ENCODE measurements at places on chromosomes 1 and 21.

DNA sequence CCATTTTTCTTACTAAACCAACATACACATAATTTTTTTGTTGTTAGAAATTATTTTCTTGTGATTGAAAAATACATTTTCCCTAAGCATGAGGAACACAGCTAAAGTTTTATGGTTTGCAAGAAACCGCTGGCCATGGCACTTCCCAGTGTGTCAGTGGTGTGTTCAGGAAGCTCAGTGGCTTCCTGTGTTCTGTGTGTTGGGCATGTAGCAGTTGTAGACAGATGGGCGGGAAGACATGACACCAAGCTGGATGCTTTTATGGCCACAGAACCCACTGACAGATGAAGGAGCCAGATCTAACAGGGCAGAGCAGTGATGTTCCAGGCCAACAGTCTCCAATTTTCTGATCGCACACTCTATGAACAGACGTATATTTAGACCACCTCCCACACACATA lies 119.8 kb downstream of the GALNT2 start:
- no peak for DNase-seq

GRCh38 chr1:180908074-180908765 lies 4.5 kb upstream of the KIAA1614 start:
- no peak for DNase-seq

- DNase-seq = no peak
Observed at GRCh38 chr21:33244082-33244778, 14.5 kb downstream of the IFNAR2 start.

- peak; percentile 41 for DNase-seq
Observed at GRCh38 chr1:151060007-151060656, at the start of gene MLLT11. MLLT11 (plus strand) TSS chr1:151060397; CDS start chr1:151067225, 6,828 bp downstream.

GRCh38 chr1:39277879-39278278 lies 73.4 kb downstream of the MACF1 start:
- no peak for DNase-seq

- no peak for DNase-seq
Observed at GRCh38 chr1:33169290-33170055, 12.4 kb downstream of the TRIM62 start.

DNA sequence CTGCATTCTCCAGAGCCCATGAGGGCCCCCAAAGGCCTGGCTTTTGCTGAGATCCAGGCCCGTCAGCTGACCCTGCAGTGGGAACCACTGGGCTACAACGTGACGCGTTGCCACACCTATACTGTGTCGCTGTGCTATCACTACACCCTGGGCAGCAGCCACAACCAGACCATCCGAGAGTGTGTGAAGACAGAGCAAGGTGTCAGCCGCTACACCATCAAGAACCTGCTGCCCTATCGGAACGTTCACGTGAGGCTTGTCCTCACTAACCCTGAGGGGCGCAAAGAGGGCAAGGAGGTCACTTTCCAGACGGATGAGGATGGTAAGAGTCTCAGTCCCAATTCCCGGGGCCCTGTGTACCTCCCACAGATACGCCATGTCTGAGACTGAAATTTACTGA lies 39.1 kb downstream of the PTPRU start:
- DNase-seq = no peak

GRCh38 chr1:180168786-180169639 lies 14.3 kb downstream of the QSOX1 start:
- no peak for DNase-seq

- no peak for DNase-seq
Observed at GRCh38 chr1:18727956-18728355, 97.3 kb downstream of the PAX7 start.

DNA sequence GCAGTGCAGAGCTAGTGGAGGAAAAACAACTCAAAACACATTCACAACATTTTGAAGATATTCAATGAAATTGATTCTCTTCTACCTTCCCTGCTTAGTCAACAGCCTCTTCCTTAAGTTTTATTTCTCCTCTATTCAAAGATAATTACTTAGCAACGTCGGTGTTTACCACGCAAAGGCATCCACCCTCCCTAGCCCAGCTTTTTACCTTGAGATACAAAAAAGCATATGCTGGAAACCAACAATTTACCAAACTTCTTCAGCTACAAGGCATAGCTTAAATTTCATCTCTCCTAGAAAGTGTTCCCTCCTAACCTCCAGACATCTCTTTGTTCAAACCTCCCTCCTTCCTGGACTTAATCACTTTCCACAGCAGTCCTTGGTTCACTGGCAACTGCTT lies 102.8 kb upstream of the SOD1 start:
- DNase-seq = no peak

DNA sequence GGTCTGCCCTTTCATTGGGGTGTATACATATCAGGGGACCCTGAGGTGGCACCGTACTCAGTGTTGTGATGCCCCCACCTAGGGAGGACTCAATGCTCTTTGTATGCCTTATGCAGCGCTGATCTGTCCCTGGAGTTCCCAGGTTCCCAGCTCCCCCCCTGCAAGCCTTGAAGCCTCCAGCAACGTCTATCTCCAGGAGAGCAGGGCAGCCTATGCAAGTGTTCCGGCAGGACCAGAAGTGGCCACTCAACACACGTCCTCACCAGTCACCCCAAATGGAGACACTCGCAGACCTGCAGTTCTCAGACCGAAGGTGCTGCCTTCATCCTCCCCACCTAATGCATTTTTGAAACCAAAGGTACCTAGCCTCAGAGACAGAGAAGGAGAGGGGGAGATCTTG lies 25.2 kb upstream of the CNTN2 start:
- no peak for DNase-seq

GRCh38 chr1:161497961-161498360 lies 7.3 kb upstream of the FCGR2A start:
- DNase-seq = no peak

GRCh38 chr1:229035054-229035747 lies 235.7 kb upstream of the RAB4A start:
- DNase-seq = no peak

- DNase-seq = no peak
Observed at GRCh38 chr21:22250355-22250754, 1252.1 kb downstream of the NCAM2 start.

DNA sequence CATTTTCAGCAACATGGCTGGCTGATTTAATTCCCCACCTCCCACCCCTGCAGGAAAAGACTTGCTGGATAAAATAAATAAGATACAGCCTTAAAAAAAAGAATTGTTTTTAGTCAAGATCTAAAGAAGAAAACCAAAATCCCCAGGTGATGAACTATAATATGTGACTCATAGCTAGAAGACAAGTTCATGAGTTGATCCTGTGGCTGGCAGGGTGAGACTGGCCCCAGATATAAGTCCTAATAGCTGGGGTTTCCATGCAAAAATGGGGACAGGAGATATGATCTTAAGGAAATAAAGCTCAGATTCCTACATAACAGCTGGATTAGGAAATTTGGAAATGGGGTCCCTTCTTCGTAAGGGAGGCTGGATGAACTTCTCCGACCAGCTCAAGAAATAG lies 21.9 kb upstream of the RGSL1 start:
- DNase-seq = no peak

- peak; percentile 89 for DNase-seq
Observed at GRCh38 chr1:206674745-206675175, 9.9 kb upstream of the MAPKAPK2 start.

DNA sequence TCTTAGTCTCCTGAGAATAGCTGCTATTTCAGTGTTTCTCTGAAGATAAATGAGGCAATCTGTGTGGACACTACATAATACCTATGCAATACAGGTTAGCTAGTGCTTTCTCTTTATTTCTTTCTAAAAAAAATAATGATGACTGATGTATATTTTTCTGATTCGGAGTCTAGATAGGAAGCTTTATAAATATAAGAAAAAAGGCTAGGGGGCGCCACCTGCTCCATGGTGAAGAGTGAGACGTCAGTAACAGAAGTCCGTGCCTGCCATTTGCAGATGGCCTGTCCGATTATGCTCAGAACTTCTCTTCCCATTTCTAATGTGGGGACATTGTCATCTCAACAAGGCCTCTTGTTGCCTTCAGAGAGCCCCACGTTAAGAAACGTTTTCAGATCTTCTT lies 26.4 kb downstream of the QSOX1 start:
- no peak for DNase-seq

DNA sequence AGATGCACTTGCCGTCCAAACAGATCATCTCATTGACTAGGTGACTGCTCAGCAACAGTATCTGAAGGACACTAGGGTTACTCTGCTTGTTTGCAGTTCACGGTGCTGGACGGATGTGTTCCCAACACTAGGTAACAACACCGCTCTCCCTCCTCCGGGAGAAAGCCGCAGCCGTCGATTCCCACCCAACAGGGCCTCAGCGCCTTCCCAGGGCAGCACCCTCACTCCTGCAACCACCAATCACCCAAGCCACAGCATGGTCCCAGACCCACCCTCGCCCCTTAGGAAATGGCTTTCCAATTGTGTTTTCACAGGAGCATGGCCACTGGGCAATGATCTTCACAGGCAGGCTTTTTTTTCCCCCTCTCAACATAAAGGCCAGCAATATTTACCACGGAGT lies 779 bp downstream of the TLR5 start:
- DNase-seq = no peak

- no peak for DNase-seq
Observed at GRCh38 chr1:221040691-221041285, 161.5 kb downstream of the HLX start.

DNA sequence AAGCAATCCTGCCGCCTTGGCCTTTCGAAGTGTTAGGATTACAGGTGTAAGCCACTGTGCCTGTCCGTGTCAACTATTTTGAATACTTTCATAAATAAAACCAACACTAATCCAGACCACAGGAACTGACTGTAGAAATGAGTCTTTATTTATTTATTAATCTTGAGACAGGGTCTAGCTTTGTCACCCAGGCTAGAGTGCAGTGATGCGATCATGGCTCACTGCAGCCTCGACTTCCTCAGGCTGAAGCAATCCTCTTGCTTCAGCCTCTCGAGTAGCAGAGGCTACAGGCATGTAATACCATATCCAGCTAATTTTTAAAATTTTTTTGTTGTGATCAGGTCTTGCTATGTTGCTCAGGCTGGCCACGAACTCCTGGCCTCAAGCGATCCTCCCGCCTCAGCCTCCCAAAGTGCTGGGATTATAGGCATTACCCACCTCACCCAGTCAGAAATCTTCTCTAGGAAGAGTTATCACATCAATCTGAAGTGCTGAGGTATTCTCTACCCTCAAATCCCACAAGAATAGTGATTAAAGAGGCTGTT lies 21.7 kb upstream of the CPLANE2 start:
- no peak for DNase-seq

GRCh38 chr1:180534214-180534613 lies 24.6 kb upstream of the OVAAL start:
- DNase-seq = no peak

- no peak for DNase-seq
Observed at GRCh38 chr1:28114844-28115243, 26.4 kb upstream of the EYA3 start.

DNA sequence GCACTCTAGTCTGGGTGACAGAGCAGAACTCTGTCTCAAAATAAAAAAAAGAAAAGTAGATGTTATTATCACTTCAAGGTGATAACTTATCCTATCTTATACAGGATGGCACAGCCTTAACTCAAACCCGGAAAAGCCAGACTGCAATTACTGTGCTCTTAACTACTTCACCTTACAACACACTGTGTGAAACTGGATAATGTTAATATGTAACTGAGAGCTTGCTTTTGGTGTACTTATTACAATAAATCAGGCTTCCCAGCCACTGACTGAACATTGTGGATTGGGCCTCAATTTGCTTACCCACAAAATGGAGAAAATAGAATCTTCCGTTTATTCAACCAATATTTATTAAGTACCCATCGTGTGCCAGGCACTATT lies 1.4 kb downstream of the ORC1 start:
- no peak for DNase-seq

GRCh38 chr21:46153247-46154154 lies 1.9 kb downstream of the FTCD start:
- DNase-seq = no peak

GRCh38 chr1:221862971-221863370 lies 121.1 kb upstream of the DUSP10 start:
- DNase-seq = no peak

DNA sequence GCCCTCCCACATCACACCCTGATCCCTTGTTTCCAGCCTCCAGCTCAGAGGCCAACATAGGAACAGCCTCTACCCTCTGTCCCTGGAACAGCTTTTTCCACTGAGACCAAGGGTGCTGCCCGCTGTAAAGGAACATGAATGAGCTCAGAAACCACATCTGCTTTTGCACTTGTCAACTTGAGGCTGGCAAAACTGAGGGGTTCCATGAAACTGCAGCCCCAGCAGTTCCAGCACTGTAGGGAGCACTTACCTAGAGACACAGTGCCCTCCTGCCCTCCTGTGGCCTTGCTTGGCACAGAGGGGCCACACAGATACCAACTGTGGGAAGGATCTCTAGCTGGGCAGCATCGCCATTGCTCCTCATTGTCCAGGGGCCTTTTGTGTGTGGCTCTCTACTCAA lies 51.7 kb downstream of the ITPKB start:
- DNase-seq = no peak

GRCh38 chr1:90671741-90672140 lies 45.4 kb downstream of the BARHL2 start:
- DNase-seq = no peak

GRCh38 chr1:155064111-155064831 lies 731 bp downstream of the EFNA4 start:
- DNase-seq = no peak

- DNase-seq = no peak
Observed at GRCh38 chr1:83746234-83746633, 252.7 kb downstream of the TTLL7 start.

DNA sequence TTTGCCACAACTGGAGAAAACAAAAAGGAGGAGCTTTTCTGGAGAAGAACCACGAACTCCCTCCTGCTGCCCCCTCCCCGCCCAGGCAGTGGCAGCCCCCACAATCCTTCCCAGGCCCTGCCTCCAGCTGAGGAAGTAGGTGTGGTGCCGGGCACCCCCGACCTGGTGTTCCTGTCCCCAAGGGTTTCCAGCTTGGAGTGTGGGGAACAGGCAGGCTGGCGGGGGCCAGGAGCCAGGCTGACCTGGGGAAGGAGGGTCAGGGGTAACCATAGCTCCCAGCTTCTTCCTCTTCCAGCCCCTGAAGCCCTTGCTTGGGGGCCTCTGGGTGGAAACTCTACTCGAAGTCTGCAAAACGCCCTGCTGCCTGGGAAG lies 4.2 kb upstream of the HES5 start:
- no peak for DNase-seq

DNA sequence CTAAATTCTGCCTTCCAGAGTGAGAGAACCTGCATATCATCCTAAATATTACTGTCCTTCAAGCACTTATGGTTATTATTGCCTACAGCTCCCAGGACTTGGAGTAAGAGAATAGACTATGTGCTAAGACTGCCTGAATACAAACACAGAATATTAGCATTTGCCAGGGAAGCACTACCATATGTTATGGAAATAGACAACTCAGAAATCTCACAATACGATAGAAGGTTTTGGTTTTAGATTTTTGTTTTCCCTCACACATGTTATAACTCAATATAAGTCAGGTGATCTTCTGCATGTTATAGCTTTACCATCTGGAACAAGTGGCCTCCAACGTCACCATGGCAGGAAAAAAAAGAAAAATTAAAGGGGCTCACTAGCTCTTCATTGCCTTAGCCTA lies 413.9 kb downstream of the LRRIQ3 start:
- DNase-seq = no peak

GRCh38 chr1:201795066-201795465 lies 33.9 kb upstream of the IPO9 start:
- DNase-seq = no peak

GRCh38 chr1:48242141-48242736 lies 19.7 kb downstream of the SLC5A9 start:
- DNase-seq = no peak

GRCh38 chr1:205344066-205344928 lies 12.4 kb downstream of the KLHDC8A start:
- no peak for DNase-seq

- no peak for DNase-seq
Observed at GRCh38 chr1:197126691-197127090, 19.8 kb downstream of the ASPM start.

GRCh38 chr1:105909811-105910210 lies 1146.7 kb upstream of the PRMT6 start:
- no peak for DNase-seq

All from amniotic stem cell (primary cell).